ENCODE measurements at places on chromosomes 4 and X.

DNA sequence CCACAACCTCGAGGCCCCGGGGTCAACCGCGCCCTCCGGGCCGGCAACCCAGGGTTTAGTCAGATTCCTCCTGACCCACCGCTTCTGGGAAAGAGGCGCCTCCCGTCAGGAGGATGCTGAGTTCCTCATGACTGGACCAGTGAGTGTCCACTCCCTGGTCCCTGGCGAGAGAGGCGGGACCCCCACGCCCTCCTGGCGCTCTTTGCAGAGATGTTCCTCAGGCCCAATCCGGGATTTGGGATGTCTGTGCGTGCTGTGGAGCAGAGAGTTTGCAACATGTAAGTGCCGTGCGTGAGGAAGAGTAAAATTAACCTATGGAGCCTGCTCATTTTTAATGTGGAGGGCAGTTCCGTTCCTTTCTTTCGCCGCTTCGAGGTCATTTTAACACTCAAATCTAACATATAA lies 824 bp upstream of the UGDH start:
- H3K27me3 ChIP-seq, result no peaks in the 10 kb centered on the region
- no peak overlapping the region for H3K27ac ChIP-seq
- H3K36me3 ChIP-seq, result peaks cover 46% of the 10 kb centered on the region

GRCh38 chrX:103214870-103215424 lies at the start of gene BEX4:
TSS of gene BEX4 (plus strand) at chrX:103215108. CDS start at chrX:103216154, 1,046 bp downstream.
- peaks cover 10% of the 10 kb centered on the region for H3K36me3 ChIP-seq
- no peaks in the 10 kb centered on the region for H3K4me1 ChIP-seq
- H3K4me3 ChIP-seq, result peak within 1 kb of the TSS; percentile 81
- no peaks in the 10 kb centered on the region for H3K27me3 ChIP-seq
- H3K27ac ChIP-seq, result peak within 1 kb of the TSS; percentile 65
- peak; percentile 96 for DNase-seq

DNA sequence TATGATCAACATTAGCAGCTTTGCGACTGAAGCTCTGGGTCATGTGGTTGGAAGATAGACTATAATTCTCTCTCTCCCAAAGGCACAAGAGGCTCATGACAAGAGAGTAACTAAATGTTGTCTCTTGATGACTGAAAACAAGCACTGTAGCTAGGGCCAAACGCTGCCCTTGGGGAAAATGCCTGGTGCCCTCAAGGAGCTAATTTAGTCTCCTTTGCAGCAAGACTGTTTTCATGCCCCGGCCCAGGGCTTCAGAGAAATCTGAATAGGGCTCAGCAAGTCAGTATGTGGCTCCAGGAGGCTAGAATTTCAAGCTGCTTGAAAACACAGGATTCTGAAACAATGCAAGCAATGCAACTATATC lies 411.9 kb downstream of the GPAT3 start:
- no peak overlapping the region for H3K27ac ChIP-seq
- peaks cover 6% of the 10 kb centered on the region for H3K36me3 ChIP-seq
- H3K4me1 ChIP-seq, result no peaks in the 10 kb centered on the region
- no peaks in the 10 kb centered on the region for H3K27me3 ChIP-seq

DNA sequence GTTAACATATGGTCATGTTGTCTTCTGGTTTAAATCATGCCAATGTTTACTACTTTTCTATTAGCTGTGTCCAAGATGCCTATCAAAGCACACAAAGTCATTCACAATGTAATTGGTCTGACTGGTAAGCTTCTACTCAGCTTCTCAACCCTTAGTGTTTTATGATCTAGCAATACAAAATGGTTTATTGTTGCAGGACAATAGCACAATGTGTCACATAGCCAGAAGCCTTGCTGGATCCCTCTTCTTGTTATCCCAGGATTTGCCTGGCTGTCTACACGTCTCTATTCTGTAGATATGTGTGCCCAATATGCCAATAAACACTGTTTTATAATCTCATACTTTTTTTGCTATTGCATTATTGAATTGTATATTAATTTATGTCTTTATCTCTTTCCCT lies 1111.0 kb upstream of the AGA start:
- H3K4me3 ChIP-seq, result no peak overlapping the region
- H3K27ac ChIP-seq, result no peak overlapping the region
- no peaks in the 10 kb centered on the region for H3K36me3 ChIP-seq
- no peaks in the 10 kb centered on the region for H3K27me3 ChIP-seq
- no peak for DNase-seq

GRCh38 chr4:23881674-23882337 lies 8.0 kb downstream of the PPARGC1A start:
- H3K4me3 ChIP-seq, result no peak overlapping the region
- H3K27ac ChIP-seq, result no peak overlapping the region
- H3K4me1 ChIP-seq, result peaks cover 29% of the 10 kb centered on the region
- no peak for DNase-seq

DNA sequence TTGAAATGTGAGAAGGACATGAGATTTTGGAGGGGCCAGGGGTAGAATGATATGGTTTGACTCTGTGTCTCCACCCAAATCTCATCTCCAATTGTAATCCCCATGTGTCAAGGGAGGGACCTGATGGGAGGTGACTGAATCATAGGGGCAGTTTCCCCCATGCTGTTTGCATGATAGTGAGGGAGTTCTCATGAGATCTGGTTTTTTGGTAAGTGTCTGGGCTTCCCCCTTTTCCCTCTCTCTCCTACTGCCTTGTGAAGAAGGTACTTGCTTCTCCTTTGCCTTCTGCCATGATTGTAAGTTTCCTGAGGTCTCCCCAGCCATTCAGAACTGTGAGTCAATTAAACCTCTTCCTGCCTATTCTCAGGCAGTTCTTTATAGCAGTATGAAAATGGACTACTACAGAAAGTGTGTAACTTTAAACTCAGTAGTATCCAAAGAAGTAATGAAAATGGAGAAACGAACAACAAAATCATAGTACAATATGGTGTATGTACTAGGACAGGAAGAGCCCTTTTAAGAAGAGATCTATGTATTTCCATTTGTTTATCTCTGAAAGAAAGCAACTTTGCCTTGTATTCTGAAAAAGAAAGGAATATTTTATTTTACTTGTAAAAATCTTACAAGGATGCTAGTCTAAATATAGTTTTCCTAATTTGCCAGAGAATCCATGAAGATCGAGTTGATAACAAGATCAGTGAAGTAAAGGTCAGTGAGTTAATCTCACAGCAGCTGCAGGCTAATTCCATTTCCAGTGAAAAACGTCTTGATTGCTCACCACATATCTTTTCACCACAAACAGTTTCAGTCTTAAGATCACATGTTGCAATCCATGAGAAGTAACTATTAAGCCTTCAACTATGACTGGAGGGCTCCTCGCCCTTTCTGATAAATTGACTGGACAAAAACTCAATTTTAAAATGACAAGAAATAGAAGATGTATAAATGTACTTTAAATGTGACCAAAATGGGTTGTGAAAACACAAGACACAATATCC lies 20.5 kb downstream of the PKD2 start:
- no peaks in the 10 kb centered on the region for H3K4me1 ChIP-seq
- H3K4me3 ChIP-seq, result no peak overlapping the region
- no peak overlapping the region for H3K27ac ChIP-seq
- H3K27me3 ChIP-seq, result no peaks in the 10 kb centered on the region

- H3K36me3 ChIP-seq, result no peaks in the 10 kb centered on the region
- H3K27ac ChIP-seq, result no peak overlapping the region
- H3K4me1 ChIP-seq, result no peaks in the 10 kb centered on the region
- no peaks in the 10 kb centered on the region for H3K27me3 ChIP-seq
- H3K4me3 ChIP-seq, result no peak overlapping the region
- DNase-seq, result no peak
Measured at GRCh38 chrX:10414156-10414824, 206.1 kb downstream of the MID1 start.

DNA sequence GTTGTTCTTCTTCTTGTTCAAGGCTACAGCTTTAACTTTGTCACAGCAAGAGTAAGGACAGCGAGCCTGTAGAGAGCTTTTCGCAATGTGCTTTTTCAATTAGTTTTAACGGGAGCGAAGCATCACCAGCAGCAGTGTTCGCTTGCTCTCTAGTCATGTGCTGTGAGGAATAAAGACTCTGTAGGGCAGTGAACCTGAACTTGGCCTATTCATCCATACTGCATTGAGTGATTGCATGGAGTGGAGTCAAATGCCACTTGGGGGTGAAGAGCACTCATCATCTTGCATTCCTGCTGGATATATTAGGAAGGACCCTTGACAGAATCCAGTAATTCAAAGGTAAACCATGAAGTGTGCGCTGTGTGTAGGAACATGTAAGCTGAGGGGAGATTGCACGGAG lies 240.0 kb downstream of the FRMPD4 start:
- H3K27me3 ChIP-seq, result no peaks in the 10 kb centered on the region
- no peaks in the 10 kb centered on the region for H3K36me3 ChIP-seq
- no peak for DNase-seq

DNA sequence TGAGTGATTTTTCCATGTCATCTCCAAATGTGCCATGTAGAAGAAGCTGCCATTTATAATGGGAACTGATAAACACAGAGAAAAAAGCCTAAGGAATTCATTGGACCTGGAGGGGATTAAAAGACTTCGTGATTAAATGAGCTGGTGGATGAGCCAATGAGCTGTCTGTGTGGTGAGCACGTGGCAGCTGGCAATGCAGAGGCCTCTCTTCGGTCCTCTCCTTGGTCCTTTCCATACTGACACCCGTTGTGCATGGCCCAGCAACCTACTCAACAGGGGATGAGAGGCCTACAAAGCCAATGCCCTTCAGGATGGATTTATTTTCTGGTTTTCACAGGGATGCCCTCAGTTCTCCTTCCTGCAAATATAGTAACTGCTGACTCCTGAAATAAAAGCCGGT lies 87.7 kb upstream of the STS start:
- no peak for DNase-seq
- peaks cover 22% of the 10 kb centered on the region for H3K36me3 ChIP-seq
- H3K4me1 ChIP-seq, result no peaks in the 10 kb centered on the region
- H3K27me3 ChIP-seq, result no peaks in the 10 kb centered on the region
- no peak overlapping the region for H3K4me3 ChIP-seq
- H3K27ac ChIP-seq, result no peak overlapping the region

GRCh38 chrX:151753313-151754046 lies 18.9 kb downstream of the CNGA2 start:
- H3K36me3 ChIP-seq, result peaks cover 2% of the 10 kb centered on the region
- DNase-seq, result peak; percentile 73
- H3K4me3 ChIP-seq, result no peak overlapping the region
- H3K27ac ChIP-seq, result no peak overlapping the region
- H3K4me1 ChIP-seq, result no peaks in the 10 kb centered on the region

DNA sequence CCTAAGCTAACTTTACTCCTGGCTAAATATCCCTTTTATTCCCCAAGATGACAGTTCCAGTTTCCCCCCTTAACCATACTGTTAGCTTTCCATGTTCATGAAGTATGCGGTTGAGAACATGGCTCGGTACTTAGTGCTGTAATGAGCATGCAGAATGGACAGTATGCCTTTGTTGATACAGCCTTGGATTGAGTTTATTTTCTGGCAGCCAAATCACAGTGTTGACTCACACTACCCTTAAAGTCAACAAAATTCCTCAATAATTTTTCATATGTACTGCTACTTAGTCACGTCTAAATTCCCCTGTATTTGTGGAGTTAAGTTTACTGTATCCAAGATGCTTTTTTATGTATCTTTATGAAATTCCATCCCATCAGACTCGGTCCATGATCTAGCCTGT lies 1.4 kb upstream of the VEGFC start:
- no peaks in the 10 kb centered on the region for H3K36me3 ChIP-seq
- H3K27me3 ChIP-seq, result peaks cover 2% of the 10 kb centered on the region
- DNase-seq, result no peak
- no peak overlapping the region for H3K27ac ChIP-seq
- H3K4me1 ChIP-seq, result no peaks in the 10 kb centered on the region

DNA sequence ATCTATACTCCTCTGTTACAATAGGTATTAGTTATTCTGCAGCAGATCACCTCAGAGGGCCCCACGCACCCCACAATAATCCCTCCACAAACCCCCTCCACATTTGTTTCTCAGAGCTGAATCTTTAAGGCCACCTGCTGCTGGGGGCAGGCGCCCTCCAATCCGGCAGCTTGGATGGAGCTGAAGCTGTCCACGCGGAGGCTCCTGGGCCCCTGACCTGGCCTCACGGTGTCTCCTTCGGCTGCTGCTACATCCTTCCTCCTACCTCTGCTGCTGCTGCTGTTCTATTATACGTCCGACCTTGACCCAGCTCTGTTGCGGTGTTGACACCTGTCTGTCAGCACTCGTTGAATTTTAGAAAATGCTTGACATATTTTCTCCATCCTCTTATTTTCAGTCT lies 430.2 kb upstream of the ZFP42 start:
- H3K36me3 ChIP-seq, result no peaks in the 10 kb centered on the region
- no peaks in the 10 kb centered on the region for H3K27me3 ChIP-seq
- H3K27ac ChIP-seq, result no peak overlapping the region
- H3K4me3 ChIP-seq, result no peak overlapping the region

Measured in H9 (cell line).